ENCODE measurements at places on chromosomes 5 and 9. TPM values are rescaled to one million over a fixed set of nuclear protein-coding genes. Genes with fewer than 3 reads are reported as not detected.

- H3K4me1 ChIP-seq: no peaks in the 10 kb centered on the region
- no peak overlapping the region for H3K4me3 ChIP-seq
- no peaks in the 10 kb centered on the region for H3K36me3 ChIP-seq
- DNase-seq: peak; percentile 82
- no peak overlapping the region for H3K27ac ChIP-seq
- H3K27me3 ChIP-seq: peaks cover 72% of the 10 kb centered on the region
Measured at GRCh38 chr5:73311291-73312110, 137.1 kb downstream of the FOXD1 start.

- H3K4me3 ChIP-seq: no peak overlapping the region
- H3K4me1 ChIP-seq: no peaks in the 10 kb centered on the region
- no peaks in the 10 kb centered on the region for H3K27me3 ChIP-seq
- H3K36me3 ChIP-seq: no peaks in the 10 kb centered on the region
- no peak overlapping the region for H3K27ac ChIP-seq
Measured at GRCh38 chr9:76414661-76415060, 20.4 kb upstream of the RFK start.

DNA sequence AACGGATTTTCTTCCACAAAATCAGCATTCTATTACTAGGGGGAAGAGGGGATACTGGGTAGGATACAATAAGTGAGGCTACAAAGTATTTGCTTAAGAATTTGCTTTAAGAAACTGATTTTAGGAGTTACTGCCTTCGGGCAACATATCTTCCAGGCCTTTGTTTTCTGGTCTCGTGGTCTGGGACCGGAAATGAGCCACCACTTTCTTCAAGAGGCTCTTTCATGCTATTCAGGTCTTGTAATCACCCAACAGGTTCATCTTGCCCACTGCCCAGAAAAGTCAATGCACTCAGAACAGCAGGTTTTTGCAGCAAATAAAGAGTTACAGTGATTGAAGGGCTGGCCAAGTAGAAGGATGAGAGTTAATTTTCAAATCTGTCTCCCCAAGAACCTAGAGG, 6.6 kb upstream of the AOPEP start:
- no peaks in the 10 kb centered on the region for H3K36me3 ChIP-seq
- H3K4me3 ChIP-seq: no peak overlapping the region
- no peaks in the 10 kb centered on the region for H3K4me1 ChIP-seq

- H3K27ac ChIP-seq: no peak overlapping the region
- DNase-seq: no peak
- H3K36me3 ChIP-seq: no peaks in the 10 kb centered on the region
- no peak overlapping the region for H3K4me3 ChIP-seq
Measured at GRCh38 chr9:84270847-84271530, 69.6 kb downstream of the SLC28A3 start.

Gene HTR4
- 2.3 TPM for total RNA-seq

DNA sequence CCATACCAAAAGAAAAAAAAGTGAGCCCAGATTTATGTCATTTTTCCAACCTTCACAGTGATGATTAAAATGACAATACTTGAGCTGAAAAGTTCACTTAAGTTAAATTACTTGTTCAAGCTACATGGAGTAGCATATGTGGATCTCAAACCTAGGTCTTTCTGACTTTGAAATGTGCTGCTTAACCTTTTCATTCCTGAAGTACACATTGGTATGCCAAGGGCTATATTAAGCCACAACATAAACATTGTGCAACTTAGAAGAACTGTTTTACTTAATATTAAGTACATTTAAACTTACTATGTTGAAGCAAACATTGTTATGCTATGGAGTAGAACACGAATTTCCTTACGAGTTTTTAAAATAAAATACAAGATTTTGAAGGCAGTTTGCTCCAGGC, 105.0 kb downstream of the GIN1 start:
- H3K27me3 ChIP-seq: no peaks in the 10 kb centered on the region
- no peak overlapping the region for H3K27ac ChIP-seq
- H3K4me1 ChIP-seq: no peaks in the 10 kb centered on the region
- DNase-seq: no peak

DNA sequence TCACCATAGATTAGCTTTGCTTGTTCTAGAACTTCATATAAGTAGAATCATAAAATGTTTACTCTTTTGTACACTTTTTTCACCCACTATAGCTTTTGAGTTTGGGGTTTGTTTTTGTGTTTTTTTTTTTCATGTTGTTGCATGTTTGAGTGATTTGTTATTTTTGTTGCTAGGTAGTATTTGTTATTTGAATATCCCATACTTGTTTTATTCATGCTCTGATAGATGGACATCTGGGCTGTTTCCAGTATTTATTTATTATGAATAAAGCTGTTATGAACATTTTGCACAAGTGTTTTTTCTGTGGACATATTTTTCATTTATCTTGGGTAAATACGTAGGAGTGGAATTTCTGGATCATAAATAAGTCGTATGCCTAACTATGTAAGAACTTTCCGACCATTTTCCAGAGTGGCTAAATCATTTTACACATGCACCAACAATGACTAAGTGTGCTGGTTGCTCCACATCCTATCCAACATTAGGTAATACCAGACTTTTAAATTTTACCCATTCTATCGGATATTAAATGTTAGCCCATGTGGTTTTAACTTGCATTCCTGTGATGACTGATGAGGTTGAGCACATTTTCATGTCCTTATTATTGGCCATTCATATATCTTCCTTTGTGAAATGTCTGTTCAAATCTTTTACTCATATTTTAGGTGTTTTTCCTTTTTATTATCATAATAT, 69.1 kb upstream of the NR4A3 start:
- no peak overlapping the region for H3K27ac ChIP-seq
- H3K36me3 ChIP-seq: no peaks in the 10 kb centered on the region
- no peak for DNase-seq
- H3K27me3 ChIP-seq: no peaks in the 10 kb centered on the region
- peaks cover 4% of the 10 kb centered on the region for H3K4me1 ChIP-seq

- peak overlapping the region; percentile 64 for H3K27ac ChIP-seq
- peaks cover 33% of the 10 kb centered on the region for H3K36me3 ChIP-seq
- DNase-seq: no peak
- H3K4me1 ChIP-seq: peaks cover 3% of the 10 kb centered on the region
- no peak overlapping the region for H3K4me3 ChIP-seq
Measured at GRCh38 chr9:36213387-36213786, 22.7 kb downstream of the CLTA start.

DNA sequence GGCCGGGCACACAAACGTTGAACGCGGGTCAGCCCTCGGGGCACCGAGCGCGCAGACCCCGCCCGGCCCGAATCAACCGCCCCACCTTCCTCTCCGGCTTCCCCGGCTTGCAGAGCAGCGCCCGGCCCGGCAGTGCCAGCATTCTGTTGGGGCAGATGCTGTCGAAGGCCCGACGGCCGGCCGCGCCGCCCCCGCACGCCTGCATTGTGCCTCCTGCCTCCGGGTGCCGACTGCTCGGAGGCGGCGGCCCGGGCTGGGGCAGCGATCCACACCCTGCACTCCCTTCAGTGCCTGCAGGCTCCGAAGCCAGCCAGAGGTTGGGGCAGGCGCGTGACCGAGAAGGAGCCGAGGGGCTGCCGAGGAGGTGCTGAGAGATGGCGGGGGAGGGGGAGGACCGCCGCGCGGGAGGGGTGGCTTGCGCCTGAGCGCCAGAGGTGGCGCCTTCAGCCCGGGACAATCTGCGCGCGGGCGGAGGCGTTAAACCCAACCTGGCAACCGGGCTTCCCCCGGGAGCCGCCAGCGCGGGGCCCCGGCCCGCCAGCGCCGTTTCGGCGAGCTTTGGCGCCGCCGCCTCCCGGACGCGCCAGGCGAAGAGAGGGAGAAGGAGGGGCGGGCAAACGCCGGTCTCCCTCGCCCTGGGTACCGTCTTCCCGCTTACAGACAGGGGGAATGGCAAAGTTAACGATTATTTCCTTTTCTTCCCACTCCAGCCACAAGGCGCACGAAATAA, at the start of gene MCIDAS:
TSS of gene MCIDAS (minus strand) at position 382 of the 730 bp plus-strand sequence. CDS start at position 205, 177 bp downstream.
- peak; percentile 76 for DNase-seq
- H3K36me3 ChIP-seq: no peaks in the 10 kb centered on the region
- peaks cover 100% of the 10 kb centered on the region for H3K27me3 ChIP-seq
- H3K4me1 ChIP-seq: peaks cover under 1% of the 10 kb centered on the region
- no peak within 1 kb of the TSS for H3K27ac ChIP-seq
- peak within 1 kb of the TSS; percentile 31 for H3K4me3 ChIP-seq

Gene PFDN1
- 195 TPM for total RNA-seq

Gene CSF1R
- not detected for total RNA-seq

- DNase-seq: no peak
- H3K27ac ChIP-seq: no peak overlapping the region
- no peaks in the 10 kb centered on the region for H3K36me3 ChIP-seq
- peaks cover 59% of the 10 kb centered on the region for H3K27me3 ChIP-seq
- no peak overlapping the region for H3K4me3 ChIP-seq
- no peaks in the 10 kb centered on the region for H3K4me1 ChIP-seq
Measured at GRCh38 chr9:36006549-36007315, 30.0 kb upstream of the RECK start.

Gene IGFBPL1
- 24.2 TPM for total RNA-seq

GRCh38 chr5:19923742-19924141, 64.3 kb downstream of the CDH18 start:
- H3K4me3 ChIP-seq: no peak overlapping the region
- peaks cover 5% of the 10 kb centered on the region for H3K4me1 ChIP-seq
- H3K27me3 ChIP-seq: no peaks in the 10 kb centered on the region
- DNase-seq: peak; percentile 3
- no peak overlapping the region for H3K27ac ChIP-seq

DNA sequence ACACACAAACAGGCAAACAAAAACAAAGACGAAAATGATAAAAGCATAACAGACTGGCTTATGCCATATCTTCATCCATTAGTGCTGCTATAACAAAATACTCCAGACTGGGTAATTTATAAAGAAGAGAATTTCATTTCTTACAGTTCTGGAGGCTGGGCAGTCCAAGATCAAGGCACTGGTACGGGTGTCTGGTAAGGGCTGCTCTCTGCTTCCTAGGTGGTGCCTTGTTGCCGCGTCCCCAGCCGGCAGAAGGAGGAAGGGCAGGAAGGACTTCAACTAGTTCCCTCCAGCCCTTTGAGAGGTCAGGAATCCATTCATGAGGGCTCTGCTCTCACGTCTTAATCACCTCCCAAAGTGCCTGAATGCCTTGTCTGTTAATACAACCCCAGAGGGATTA, 122.6 kb downstream of the BOD1 start:
- H3K4me3 ChIP-seq: no peak overlapping the region
- H3K27me3 ChIP-seq: no peaks in the 10 kb centered on the region
- DNase-seq: no peak
- H3K36me3 ChIP-seq: no peaks in the 10 kb centered on the region

Gene NTRK2
- 2.5 TPM for total RNA-seq

DNA sequence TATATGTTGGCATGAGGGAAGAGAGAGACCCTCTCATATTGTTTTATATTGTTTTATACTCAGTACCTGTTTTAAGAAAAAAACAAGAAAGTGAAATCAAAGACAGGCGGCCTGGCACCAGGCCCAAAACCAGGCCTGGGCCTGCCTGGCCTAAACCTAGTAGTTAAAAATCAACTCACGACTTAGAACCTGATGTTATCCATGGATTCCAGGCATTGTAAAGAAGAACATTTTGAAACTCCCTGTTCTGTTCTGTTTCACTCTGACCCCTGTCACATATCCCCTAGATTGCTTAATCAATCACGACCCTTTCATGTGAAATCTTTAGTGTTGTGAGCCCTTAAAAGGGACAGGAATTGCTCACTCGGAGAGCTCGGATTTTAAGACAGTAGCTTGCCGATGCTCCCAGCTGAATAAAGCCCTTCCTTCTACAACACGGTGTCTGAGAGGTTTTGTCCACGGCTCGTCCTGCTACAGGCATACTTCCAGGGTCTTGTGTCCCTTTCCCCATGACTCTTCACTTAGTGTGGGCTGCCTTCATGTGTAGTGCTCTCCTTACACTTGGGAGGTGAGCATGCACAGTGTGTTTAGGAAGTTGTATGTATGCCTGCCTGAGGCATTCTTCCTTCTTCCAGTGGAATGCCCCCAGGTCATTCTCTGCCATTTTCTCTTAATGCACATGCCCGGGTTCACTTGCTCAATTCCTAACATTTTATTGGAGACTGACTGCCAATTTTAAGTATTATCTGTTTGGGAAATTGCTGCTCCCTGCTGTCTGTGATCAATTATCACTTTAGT, 17.8 kb downstream of the TBCA start:
- H3K4me1 ChIP-seq: no peaks in the 10 kb centered on the region
- no peaks in the 10 kb centered on the region for H3K27me3 ChIP-seq
- H3K4me3 ChIP-seq: no peak overlapping the region
- no peaks in the 10 kb centered on the region for H3K36me3 ChIP-seq
- no peak for DNase-seq

DNA sequence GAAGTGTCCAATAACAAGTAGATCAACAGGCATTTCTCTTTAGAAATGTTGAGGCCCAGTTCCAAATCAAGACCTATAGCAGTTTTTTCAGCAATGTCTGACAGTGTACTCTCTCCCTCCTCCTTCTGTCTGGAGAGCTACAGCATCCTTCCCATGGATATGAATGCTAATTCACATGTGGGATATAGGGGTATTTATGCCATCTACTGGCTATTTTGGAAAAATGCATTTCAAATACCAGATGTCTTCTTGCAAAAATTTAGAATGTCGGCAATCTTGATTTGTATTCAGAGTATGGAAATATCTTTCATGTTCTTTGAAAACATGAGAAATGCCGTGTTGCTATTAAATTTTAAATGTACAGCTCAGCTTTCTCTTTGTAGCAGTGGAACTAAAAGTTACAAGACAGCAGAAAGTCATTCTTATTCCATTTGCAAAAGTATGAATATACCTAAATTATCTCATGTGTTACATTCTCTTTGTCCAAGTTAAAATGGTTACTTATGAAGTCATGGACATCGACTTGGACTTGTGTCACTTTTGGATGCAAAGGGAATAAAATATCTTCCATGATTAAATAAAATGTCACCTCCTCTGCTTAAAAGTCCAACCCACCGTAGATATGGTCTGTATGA, 647.8 kb downstream of the TAF11L14 start:
- H3K4me1 ChIP-seq: no peaks in the 10 kb centered on the region
- H3K4me3 ChIP-seq: no peak overlapping the region
- H3K36me3 ChIP-seq: no peaks in the 10 kb centered on the region
- DNase-seq: peak; percentile 30
- H3K27ac ChIP-seq: no peak overlapping the region

DNA sequence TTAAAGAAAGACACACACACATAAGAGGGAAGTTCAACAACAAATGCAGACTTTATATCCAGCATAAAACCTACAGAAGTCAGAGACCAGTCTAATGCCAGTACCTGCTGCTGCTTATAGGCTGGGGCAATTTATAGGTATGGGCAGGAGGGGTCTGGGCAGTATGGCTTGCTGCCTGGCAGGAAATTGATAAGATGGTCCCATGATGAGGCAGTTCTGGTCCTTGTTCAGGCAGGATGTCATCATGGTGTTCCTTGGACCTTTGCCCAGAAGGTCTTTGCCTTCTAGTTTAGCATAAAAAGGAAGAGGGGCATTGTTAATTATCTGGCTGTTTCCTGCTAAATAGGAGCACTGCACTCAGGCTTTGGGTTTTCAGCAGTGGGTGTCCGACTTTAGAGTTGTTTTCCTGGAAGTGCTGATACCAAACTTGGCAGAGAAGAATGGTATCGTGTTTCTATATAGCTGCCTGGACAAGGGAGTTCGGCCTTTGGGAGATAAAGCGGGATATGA, 10.4 kb upstream of the PDCD1LG2 start:
- no peak for DNase-seq
- no peak overlapping the region for H3K4me3 ChIP-seq
- H3K4me1 ChIP-seq: no peaks in the 10 kb centered on the region
- no peaks in the 10 kb centered on the region for H3K36me3 ChIP-seq

GRCh38 chr9:89448821-89449220, 49.1 kb downstream of the SEMA4D start:
- no peak overlapping the region for H3K4me3 ChIP-seq
- no peak overlapping the region for H3K27ac ChIP-seq
- peaks cover 4% of the 10 kb centered on the region for H3K4me1 ChIP-seq
- no peak for DNase-seq

- no peaks in the 10 kb centered on the region for H3K36me3 ChIP-seq
- no peaks in the 10 kb centered on the region for H3K4me1 ChIP-seq
- H3K27me3 ChIP-seq: no peaks in the 10 kb centered on the region
- H3K4me3 ChIP-seq: no peak overlapping the region
- H3K27ac ChIP-seq: no peak overlapping the region
Measured at GRCh38 chr9:136875155-136875554, 9.0 kb upstream of the EDF1 start.

Measured in cardiac muscle cell (in vitro differentiated cells and primary cell).